Fibroblast of lung (primary cell): ENCODE measurements at places on chromosomes 7 and 10. TPM values are rescaled to one million over a fixed set of nuclear protein-coding genes. Genes with fewer than 3 reads are reported as not detected.

Gene JCAD
- total RNA-seq, result 25.9 and 27.1 TPM in 2 replicates

Gene UPK3BL2
- total RNA-seq, result 1.0 and 3.8 TPM in 2 replicates

Gene RNF148
- total RNA-seq, result 0.26 and 0.83 TPM in 2 replicates

Gene ACSM6
- not detected in 2 replicates for total RNA-seq

Gene POLR2J3
- total RNA-seq, result 19.5 and 28.6 TPM in 2 replicates

Gene UBE2D1
- 11.6 and 12.1 TPM in 2 replicates for total RNA-seq
